Kidney (tissue), 22 donors: ENCODE measurements at places on chromosomes 1 and 21. TPM values are rescaled to one million over a fixed set of nuclear protein-coding genes. Genes with fewer than 3 reads are reported as not detected.

Gene SIM2
- 6.5 TPM for polyA plus RNA-seq

Gene GJA8
- polyA plus RNA-seq = not detected

Gene ENSA
- 172 TPM for polyA plus RNA-seq

Gene MX2
- 4.3 TPM for polyA plus RNA-seq

Gene AIDA
- 41.4 TPM for polyA plus RNA-seq

Gene TMEM52
- 5.1 TPM for polyA plus RNA-seq
